T-cell (primary cell): ENCODE measurements at places on chromosomes 6 and 20. TPM values are rescaled to one million over a fixed set of nuclear protein-coding genes. Genes with fewer than 3 reads are reported as not detected.
A peak's percentile ranks its signal among the peaks of the same experiment; 100 is the strongest.

GRCh38 chr6:33213166-33213988 lies 5.1 kb downstream of the RING1 start:
- peaks cover 1% of the 10 kb centered on the region for H3K27me3 ChIP-seq
- H3K36me3 ChIP-seq = no peaks in the 10 kb centered on the region
- no peak overlapping the region for H3K27ac ChIP-seq
- no peak for DNase-seq
- H3K4me1 ChIP-seq = peaks cover 36% of the 10 kb centered on the region

DNA sequence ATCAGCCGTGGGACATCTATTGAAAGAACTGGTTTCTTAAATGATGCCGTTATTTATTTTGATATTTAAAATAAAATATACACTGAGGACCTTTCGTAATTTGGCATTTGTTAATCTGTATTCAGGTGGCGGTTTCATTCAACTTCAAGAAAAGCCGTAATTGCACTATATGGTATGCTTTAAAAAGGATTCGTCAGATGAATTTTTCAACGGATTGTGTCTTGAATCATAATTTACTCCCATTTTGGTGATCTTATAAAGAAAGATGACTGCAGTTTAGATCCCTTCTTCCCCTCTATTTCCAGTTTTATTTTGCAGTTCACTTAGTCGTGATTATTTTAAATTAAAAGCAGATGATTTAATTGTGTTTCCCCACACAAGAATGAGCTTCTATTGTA lies 761 bp downstream of the KLHL32 start:
- H3K36me3 ChIP-seq = no peaks in the 10 kb centered on the region
- peaks cover 4% of the 10 kb centered on the region for H3K4me1 ChIP-seq
- peak overlapping the region; percentile 84 for H3K27ac ChIP-seq
- DNase-seq = no peak
- H3K4me3 ChIP-seq = peak overlapping the region; percentile 68
- H3K27me3 ChIP-seq = no peaks in the 10 kb centered on the region

- no peaks in the 10 kb centered on the region for H3K27me3 ChIP-seq
- H3K27ac ChIP-seq = no peak overlapping the region
- DNase-seq = no peak
- no peaks in the 10 kb centered on the region for H3K4me1 ChIP-seq
Measured at GRCh38 chr20:50438986-50439407, 71.2 kb upstream of the PTPN1 start.

DNA sequence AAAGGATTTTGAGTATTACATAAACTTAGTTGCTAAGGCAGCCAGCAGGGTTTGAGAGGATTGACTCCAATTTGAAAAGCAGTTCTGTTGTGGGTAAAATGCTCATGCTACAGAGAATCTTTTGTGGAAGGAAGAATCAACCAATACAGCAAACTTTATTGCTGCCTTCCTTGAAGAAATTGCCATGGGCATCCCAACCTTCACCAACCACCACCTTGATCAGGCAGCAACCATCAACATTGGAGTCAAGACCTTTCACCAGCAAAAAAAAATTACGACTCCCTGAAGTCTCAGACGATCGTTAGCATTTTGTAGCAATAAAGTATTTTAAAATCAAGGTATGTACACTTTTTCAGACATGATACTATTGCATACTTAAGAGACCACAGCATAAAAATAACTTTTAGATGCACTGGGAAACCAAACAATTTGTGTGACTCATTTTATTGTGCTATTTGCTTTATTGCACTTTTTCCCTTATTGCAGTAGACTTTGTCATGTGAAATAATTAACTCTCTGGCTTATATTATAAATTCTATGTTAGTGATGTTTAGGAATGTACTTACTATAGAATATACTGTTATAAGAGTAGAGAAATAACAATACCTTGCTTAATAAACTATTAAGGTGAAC lies 390.8 kb downstream of the CDKAL1 start:
- no peak overlapping the region for H3K27ac ChIP-seq
- H3K4me1 ChIP-seq = no peaks in the 10 kb centered on the region
- no peak for DNase-seq
- no peaks in the 10 kb centered on the region for H3K36me3 ChIP-seq
- no peaks in the 10 kb centered on the region for H3K27me3 ChIP-seq

DNA sequence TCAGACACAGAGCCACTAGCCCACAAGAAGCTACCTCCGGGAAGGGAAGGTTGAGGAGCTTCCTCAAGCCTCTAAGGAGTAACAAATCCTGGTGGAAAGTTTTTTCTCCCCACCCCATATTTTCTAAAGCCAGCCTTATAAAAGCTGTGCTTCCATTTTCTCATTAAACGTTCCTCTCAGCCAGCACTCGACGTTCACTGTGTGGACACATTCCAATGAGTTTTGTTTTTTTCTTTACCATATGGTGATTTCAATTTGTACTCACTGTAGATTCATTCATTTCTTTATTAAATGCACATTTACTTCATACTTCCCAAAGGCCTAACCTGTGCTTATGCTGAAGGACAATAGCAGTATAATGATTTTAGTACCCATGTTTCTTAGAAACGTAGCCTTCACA lies 194.4 kb upstream of the FLRT3 start:
- no peaks in the 10 kb centered on the region for H3K4me1 ChIP-seq
- H3K4me3 ChIP-seq = no peak overlapping the region
- no peak overlapping the region for H3K27ac ChIP-seq
- no peaks in the 10 kb centered on the region for H3K36me3 ChIP-seq
- no peak for DNase-seq
- H3K27me3 ChIP-seq = no peaks in the 10 kb centered on the region

DNA sequence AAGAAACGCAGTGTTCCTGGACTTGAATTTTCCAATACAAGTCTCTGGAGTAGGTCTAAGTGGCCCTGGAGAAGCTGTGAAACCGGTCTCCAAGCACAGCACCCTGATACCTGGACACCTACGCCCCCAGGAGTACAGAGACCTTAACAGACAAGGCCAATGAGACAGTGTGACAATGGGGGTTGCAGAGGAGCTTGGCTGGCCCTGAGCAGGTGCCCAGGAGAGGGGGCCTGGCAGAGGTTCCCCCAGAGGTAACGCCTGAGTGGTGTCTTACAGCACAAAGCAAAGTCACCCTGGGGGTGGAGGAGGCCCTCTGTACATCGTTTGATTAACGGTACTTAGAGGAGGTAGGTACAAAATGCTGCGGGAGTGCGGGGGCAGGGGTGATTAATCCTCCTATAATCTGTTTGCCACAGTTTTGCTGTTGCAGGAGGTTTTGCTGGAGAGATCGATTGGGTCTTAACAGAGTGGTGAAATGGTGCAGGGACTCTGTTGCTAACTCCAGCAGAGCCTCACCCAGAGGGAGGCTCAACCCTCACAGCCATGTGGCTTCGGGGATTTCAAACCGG lies 37.3 kb upstream of the APCDD1L start:
- no peaks in the 10 kb centered on the region for H3K36me3 ChIP-seq
- H3K27ac ChIP-seq = no peak overlapping the region

GRCh38 chr6:105066233-105066632 lies 109.3 kb downstream of the LIN28B start:
- no peaks in the 10 kb centered on the region for H3K4me1 ChIP-seq
- DNase-seq = no peak
- H3K4me3 ChIP-seq = no peak overlapping the region
- peaks cover 5% of the 10 kb centered on the region for H3K27me3 ChIP-seq
- no peaks in the 10 kb centered on the region for H3K36me3 ChIP-seq

DNA sequence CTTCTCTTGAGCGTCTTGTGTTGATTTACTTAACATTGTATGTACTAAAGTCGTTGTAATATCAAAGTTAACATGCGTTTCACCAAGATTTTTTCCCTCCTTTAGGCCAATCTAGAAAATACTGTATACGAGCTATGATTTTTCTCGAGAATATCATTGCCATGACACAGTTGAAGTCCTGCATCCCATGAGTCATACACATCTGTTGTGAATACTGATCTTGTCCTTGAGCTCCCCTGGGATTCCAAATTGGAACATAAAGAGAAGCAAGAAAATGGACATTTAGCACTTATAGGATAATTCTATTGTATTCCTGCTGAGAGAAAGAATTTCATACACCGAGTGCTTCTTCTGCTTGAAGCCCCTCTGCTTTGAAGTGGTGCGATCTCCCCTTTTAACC lies 109.6 kb downstream of the SLC35B3 start:
- no peaks in the 10 kb centered on the region for H3K4me1 ChIP-seq
- no peak overlapping the region for H3K27ac ChIP-seq
- DNase-seq = no peak

HLA-E gene
- total RNA-seq = 1,207 TPM

LHFPL5 gene
- not detected for total RNA-seq

C20orf202 gene
- total RNA-seq = not detected

ZBTB46 gene
- total RNA-seq = 0.95 TPM

SLC35F1 gene
- not detected for total RNA-seq

PARD6B gene
- 12.4 TPM for total RNA-seq

NFATC2 gene
- 75.9 TPM for total RNA-seq
